ENCODE measurements at places on chromosomes 11 and 22. TPM values are rescaled to one million over a fixed set of nuclear protein-coding genes. Genes with fewer than 3 reads are reported as not detected.

CASP5 gene
- total RNA-seq = not detected

TRPM5 gene
- not detected for total RNA-seq

GDPD5 gene
- 22.1 TPM for total RNA-seq

WNT11 gene
- 1.5 TPM for total RNA-seq

LRRC74B gene
- total RNA-seq = not detected

DDTL gene
- not detected for total RNA-seq

OR4A16 gene
- total RNA-seq = not detected

GRAP2 gene
- total RNA-seq = not detected

C22orf42 gene
- total RNA-seq = not detected

DCHS1 gene
- 13.7 TPM for total RNA-seq

LDHAL6A gene
- not detected for total RNA-seq

TM7SF2 gene
- total RNA-seq = 8.5 TPM

ENTHD1 gene
- total RNA-seq = under 0.01 TPM

MMP11 gene
- total RNA-seq = 3.9 TPM

ARHGAP20 gene
- 10.3 TPM for total RNA-seq

MIAT gene
- total RNA-seq = 0.78 TPM

CLTCL1 gene
- 10.1 TPM for total RNA-seq

SEC14L6 gene
- 2.6 TPM for total RNA-seq

PHF21B gene
- total RNA-seq = not detected

ELFN2 gene
- total RNA-seq = 0.13 TPM

CCDC89 gene
- total RNA-seq = 5.7 TPM

TBX1 gene
- total RNA-seq = not detected

LUZP2 gene
- not detected for total RNA-seq

SDF2L1 gene
- 12.2 TPM for total RNA-seq

RASSF10 gene
- total RNA-seq = not detected

FADD gene
- 33.3 TPM for total RNA-seq

EMID1 gene
- total RNA-seq = 0.76 TPM

SREBF2 gene
- 47.1 TPM for total RNA-seq

SLC22A9 gene
- total RNA-seq = not detected

GAS2 gene
- 0.65 TPM for total RNA-seq

BEST1 gene
- total RNA-seq = 3.8 TPM

CCDC73 gene
- not detected for total RNA-seq

PHOX2A gene
- total RNA-seq = not detected

MS4A2 gene
- total RNA-seq = not detected

CRYBA4 gene
- not detected for total RNA-seq

MUC15 gene
- total RNA-seq = not detected

RTN4R gene
- total RNA-seq = 0.26 TPM

CST6 gene
- 7.6 TPM for total RNA-seq

CDC42EP2 gene
- 24.5 TPM for total RNA-seq

UCP3 gene
- total RNA-seq = 0.65 TPM

PATL1 gene
- total RNA-seq = 19.6 TPM

SGSM1 gene
- 0.22 TPM for total RNA-seq

LAYN gene
- total RNA-seq = 61.5 TPM

C11orf52 gene
- 2.0 TPM for total RNA-seq

TANGO2 gene
- total RNA-seq = 44.9 TPM

ABCC8 gene
- total RNA-seq = 0.26 TPM

OTOG gene
- total RNA-seq = not detected

SH3BP1 gene
- total RNA-seq = 1.6 TPM

P4HA3 gene
- 5.6 TPM for total RNA-seq
